NCI-H2029 treated with DMSO at 0.1 percent for 48 hours (cell line): ENCODE measurements at places on chromosomes 4 and X.
A peak's percentile ranks its signal among the peaks of the same experiment; 100 is the strongest.

DNA sequence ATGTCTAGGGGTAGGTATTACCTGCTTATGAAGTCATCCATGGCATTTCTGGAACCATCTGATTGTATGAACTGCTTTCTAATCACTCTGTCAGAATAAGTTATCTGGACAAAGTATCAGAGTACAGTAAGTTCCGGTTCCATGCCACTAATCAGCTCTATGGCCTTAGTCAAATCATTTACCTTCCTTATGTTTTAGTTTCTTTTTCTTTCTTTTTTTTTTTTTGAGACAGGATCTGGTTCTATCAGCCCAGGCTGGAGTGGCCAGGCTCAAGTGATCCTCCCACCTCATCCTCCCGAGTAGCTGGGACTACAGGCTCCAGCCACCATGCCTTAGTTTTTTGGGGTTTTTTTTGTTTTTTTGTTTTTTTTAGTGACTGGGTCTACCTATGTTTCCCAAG, 11.5 kb downstream of the XIAP start:
- DNase-seq: no peak

GRCh38 chrX:49878128-49878833, 1.0 kb upstream of the USP27X start:
- DNase-seq: no peak

GRCh38 chr4:576991-577498, 950 bp upstream of the TMEM271 start:
- no peak for DNase-seq

DNA sequence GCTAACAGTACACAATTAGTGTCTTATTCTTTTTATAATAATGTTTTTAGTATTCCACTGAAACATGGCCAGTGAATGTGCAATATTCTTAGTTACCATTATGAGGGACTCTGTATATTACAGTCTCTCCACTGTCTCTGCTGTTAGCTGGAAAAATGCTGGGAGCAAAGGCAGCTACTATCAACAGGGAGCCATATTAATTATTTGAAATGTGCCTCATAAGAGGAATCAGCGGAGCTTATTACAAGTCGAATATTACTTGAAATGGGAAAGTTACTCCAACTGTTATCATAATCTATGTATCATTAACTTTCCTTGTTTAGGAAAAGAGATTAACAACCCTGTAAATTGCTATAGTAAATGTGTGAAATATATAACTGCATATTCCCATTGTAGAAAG, 612.0 kb downstream of the ADGRL3 start:
- DNase-seq: no peak

GRCh38 chr4:101793397-101793796, 2.9 kb downstream of the BANK1 start:
- DNase-seq: no peak

DNA sequence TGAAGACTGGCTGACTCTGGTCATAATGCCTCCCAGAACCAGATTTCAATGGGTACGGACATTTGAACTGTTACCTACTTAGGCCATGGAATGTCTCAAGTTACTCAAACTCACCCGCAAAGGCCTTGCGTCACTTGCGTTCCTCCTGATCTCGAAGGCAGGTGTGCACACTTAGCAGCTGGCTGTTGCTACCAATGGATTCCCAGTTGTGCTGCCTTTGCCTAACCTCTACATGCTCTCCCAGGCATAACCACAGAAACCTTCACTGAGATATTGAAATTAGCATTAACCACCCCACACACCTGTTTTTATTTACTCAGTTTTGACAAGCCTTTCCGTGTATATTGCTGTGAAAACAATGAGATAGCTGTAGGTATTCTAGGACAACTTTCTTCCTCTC, 2.8 kb downstream of the ERVMER34-1 start:
- DNase-seq: peak; percentile 27

GRCh38 chrX:154091678-154092077, 5.8 kb downstream of the MECP2 start:
- no peak for DNase-seq

DNA sequence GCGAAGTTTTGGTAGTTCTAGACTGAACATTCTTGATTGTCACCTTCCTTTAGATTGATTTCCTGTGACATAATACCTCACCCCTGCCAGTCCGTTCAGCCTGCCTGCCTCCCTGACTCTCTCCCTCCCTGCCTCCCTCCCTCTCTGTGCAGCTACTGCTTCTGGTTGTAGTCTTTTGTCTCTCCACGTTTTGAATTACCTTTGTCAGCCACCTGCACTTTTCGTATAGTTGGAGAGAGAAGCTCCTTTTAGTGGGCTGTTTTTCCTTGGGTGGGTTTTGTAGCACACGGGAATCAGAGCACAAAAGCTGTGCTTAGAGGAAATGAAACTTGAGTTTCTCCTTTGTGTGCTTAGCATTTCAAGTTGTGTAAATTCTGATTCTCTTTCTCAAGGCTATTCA, 32.6 kb upstream of the MSMO1 start:
- no peak for DNase-seq

GRCh38 chrX:140354431-140355120, 150.3 kb downstream of the SOX3 start:
- no peak for DNase-seq

GRCh38 chr4:161604516-161605300, 559.1 kb downstream of the FSTL5 start:
- DNase-seq: no peak
